ENCODE measurements at places on chromosomes 16 and 17.

DNA sequence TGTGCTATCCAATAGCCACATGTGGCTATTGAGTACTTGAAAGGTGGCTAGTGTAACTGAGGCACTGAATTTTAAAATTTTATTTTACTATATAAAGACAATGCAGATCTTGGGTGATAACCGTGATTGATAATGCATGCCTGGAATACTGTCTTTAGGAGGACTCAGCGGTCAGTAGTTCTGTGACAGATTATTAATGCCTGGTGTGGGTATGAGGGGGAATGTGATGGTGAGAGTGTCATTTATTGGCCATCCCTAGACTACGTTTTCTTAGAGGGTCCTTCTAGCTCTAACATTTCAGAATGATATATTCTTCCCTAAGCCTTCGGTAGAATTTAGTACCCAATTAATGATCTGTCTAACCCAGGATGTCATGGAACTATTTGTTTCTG is 157.6 kb downstream of the CPPED1 start:
- DNase-seq = no peak

DNA sequence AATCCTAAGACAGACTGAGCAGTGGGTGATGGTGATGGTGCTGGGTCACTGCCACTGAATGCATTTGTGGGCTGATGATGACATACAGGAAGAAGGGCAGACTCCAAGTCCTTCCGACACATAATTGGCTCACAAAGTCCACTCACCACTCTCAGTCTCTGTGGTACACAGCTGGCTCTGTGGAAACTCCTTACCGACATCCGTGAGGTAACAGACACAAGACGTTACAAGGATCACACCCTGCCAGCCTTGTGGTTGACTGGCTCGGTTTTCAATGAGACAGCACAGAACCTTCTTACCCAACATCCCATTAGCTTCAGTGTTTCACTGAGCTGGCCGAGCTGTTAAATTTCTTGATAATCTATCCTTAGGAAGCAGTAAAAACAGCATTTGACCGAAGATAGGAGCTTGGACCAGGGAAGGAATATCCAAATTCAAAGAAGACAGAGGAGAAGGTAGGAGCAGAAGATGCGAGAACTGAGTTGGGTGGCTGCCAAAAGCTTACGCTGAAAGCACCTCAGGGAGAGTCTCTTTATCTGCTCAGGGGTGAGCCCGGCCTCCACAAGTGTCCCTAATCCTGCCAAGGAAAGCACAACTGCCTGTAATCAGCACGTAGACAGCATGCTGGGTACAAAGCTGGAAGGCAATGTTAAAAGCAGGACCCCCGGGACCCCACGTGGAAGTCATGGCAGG is 5.5 kb upstream of the MXRA7 start:
- no peak for DNase-seq

- DNase-seq = no peak
Observed at GRCh38 chr17:81018044-81018802, 16.7 kb upstream of the BAIAP2 start.

GRCh38 chr16:87145181-87146176 is 171.7 kb downstream of the C16orf95 start:
- DNase-seq = peak; percentile 90

GRCh38 chr17:64117981-64118979 is 11.7 kb downstream of the ERN1 start:
- no peak for DNase-seq

GRCh38 chr16:79843631-79844043 is 243.1 kb upstream of the MAF start:
- DNase-seq = no peak

GRCh38 chr16:28098171-28098958 is 34.9 kb upstream of the GSG1L start:
- no peak for DNase-seq

DNA sequence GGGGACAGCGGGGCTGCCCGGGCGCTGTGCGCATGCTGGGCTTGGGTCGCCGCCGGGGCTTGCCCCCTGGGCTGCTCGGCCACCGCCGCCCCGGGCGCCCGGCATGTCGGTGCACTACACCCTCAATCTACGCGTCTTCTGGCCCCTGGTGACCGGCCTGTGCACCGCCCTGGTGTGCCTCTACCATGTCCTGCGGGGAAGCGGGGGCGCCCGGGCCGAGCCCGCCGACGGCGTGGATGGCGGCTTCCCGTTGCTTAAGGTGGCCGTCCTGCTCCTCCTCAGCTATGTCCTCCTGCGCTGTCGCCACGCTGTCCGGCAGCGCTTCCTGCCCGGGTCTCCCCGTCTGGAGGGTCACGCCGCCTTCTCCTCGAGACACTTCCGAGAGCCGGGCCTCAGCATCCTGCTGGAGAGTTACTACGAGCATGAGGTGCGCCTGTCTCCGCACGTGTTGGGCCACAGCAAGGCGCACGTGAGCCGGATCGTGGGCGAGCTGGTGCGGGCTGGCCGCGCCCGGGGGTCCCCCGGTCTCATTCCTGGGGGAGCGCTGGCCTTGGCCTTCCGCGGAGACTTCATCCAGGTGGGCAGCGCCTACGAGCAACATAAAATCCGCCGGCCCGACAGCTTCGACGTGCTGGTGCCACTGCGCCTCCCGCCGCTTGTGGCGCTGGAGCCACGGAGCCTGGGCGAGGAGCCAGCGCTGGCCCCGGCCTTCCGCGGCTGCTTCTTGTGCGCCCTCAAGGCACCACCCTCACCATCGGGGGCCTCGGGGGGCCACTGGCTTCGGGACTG is 789 bp downstream of the ITPRIPL2 start:
- peak; percentile 64 for DNase-seq

GRCh38 chr17:16415031-16415924 is at the start of gene TRPV2:
TSS of gene TRPV2 (plus strand) at chr17:16415571. CDS start at chr17:16417669, 2,098 bp downstream.
- DNase-seq = no peak

- DNase-seq = no peak
Observed at GRCh38 chr17:42809250-42809649, 10.6 kb downstream of the CNTD1 start.

GRCh38 chr17:73622381-73622780 is 21.9 kb downstream of the SDK2 start:
- DNase-seq = no peak

- no peak for DNase-seq
Observed at GRCh38 chr17:49516180-49516579, 21.1 kb downstream of the NGFR start.

DNA sequence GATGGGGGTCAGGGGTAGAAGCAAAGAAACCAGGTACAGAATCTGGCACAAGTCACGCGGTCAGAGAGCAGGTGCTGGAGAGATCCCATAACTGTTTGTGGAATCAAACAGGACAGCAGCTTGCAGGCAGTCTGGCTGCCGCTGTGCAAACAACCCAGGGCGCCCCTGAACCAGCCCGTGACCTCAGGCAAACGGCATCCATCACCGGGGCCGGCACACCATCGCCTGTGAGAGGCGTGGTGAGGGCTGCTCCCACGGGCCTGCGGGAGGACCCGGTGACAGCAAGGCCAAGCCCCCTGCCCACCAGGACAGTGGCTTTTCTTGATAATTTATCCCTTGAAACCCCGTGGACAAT is 47.9 kb downstream of the CBFA2T3 start:
- DNase-seq = no peak

- DNase-seq = no peak
Observed at GRCh38 chr16:67210069-67210937, 11.4 kb downstream of the ELMO3 start.

DNA sequence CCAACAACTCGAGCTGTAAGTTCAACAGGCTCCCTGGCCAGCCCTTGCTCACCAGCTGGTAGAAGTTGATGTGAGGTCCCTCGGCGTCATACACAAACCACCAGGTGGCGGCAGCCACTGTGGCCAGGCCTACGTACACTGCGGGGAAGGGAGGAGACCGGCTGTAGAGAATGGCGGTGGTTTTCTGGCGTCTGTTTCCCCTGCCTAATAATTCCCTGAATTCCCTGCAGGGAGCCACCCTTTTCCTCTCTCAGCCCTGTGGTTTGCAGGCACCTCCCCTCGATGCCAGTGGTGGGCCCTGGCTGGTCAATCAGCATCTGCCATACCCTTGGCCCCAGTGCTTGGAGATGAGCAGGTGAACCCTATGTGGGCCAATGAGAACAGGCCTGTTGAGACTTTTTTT is 18.9 kb upstream of the P2RX1 start:
- no peak for DNase-seq

GRCh38 chr17:44558710-44559633 is 1.7 kb downstream of the FZD2 start:
- no peak for DNase-seq

DNA sequence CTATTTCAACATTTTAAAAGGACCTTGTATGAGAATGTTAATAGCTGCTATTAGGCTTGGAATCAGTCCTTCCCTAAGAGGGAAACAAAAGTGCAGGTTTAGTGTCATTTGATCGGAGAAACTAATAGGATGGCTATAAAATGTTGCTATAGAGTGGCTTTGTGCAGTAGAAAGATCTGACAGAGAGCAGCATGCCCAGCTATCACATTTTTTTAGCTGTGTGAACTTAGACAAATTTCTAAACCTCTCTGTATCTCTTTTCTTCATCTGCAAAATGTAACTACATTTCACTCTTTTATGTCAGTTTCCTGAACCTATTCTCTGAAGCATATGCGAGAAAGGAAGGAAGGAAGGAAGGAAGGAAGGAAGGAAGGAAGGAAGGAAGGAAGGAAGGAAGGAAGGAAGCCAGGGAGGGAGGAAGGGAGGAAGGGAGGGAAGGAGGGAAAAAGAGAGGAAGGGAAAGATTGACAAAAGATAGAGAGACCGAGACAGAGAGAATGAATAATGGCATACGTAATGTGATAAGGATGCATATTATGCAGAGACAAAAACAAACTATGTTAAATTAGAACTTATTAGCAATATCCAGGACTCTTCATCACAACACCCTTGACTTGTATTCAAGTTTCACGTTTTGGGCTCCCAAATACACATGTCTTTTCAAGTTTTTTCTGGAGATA is 52.6 kb upstream of the CDH8 start:
- DNase-seq = no peak

GRCh38 chr17:82615084-82616020 is 32.9 kb downstream of the WDR45B start:
- DNase-seq = no peak

DNA sequence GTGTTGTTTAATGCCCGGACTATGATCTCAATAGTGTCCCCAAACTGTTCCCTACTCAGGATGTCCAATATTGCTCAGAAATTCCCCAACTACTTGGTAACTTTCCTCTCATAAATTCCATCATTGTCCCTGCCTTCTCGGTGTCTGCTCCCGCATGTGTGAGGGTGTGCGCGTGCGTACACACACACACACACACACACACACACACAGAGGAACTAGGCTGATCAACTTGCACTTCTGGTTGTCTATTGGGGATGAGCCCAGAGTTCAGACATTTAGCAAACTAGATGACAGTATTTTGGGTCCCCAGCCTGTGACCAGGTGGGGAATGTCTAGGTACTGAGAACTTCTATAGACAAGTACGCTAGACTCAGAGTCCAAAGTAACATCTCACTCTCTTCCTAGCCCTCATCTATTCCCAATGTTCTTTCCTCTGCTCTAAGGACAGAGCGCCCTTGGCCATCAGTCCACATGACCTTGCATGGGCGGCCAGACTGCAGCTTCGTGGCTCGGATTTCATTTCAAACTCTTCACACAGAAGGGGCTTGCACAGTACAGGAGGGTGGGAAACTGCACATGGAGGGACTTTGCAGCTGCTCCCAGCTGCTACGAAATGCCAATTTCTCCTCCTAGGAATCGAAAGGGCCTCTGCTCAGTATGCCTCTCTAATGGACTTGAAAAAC is 5.3 kb downstream of the HS3ST3A1 start:
- no peak for DNase-seq

GRCh38 chr16:60820361-60820760 is 1215.9 kb downstream of the CDH8 start:
- no peak for DNase-seq

GRCh38 chr17:45584092-45585036 is 93.8 kb upstream of the PLEKHM1 start:
- peak; percentile 77 for DNase-seq

DNA sequence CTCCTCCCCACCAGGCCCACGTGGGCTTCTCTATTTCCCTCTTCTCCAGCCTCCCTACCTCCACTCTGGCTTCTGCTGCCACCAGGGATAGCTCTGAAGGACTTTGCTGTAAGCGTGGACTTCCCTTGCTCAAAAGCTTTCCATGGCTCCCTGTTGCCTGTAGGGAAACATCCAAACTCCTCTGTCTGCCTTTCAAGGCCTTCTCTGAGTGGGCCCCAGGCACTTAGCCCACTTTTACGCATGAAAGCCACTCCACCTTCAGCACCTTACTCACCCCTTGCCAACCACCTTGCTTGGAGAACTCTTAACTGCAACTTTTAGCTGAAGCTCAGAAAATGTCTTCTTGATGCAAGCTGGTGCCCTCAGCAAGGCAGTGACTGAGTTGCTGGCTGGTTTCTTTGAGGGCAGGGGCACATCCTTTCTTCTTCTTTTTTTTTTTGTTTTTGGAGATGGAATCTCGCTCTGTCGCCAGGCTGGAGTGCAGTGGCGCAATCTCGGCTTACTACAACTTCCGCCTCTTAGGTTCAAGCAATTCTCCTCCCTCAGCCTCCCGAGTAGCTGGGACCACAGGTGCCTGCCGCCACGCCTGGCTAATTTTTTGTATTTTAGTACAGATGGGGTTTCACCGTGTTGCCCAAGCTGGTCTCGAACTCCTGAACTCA is 52.0 kb upstream of the DLX4 start:
- DNase-seq = no peak

GRCh38 chr17:79951361-79952264 is 84.1 kb downstream of the TBC1D16 start:
- DNase-seq = peak; percentile 52

DNA sequence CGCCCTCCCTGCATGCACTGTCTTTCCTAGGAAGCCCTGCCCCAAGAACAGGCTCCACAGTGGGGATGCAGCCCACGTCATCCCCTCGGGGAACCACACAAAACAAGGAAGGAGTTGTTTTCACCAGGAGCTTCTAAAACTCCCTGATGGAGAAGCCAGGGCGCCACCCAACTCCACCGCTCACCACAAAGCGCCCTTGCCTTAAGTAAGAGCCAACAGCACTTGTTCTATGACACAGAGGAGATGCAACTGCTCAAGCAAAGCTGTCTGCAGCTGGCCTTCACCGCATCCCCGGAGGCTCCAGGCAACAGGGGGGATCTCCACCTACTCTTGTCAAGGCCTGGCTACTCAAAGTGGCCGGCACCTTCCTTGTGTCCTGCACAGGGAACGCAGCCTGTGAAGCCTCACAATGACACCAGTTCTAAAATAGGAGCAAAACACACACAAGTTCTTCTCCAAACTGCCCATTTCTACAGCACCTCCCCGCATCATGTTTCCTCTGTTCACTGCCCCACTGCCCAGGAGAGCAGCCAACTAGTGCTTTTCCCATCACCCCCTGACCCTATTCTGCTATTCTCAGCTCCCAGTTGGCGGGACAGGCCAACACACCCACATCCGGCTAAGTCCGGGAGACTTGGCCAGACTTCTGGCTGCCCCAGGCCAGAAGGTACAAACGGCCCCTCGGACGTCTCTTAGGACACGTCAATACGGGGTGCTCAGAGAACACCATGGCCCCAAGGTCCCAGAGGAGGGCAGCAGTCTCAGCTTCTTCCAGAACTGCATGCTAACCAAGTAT is 24.2 kb downstream of the MPG start:
- DNase-seq = no peak

DNA sequence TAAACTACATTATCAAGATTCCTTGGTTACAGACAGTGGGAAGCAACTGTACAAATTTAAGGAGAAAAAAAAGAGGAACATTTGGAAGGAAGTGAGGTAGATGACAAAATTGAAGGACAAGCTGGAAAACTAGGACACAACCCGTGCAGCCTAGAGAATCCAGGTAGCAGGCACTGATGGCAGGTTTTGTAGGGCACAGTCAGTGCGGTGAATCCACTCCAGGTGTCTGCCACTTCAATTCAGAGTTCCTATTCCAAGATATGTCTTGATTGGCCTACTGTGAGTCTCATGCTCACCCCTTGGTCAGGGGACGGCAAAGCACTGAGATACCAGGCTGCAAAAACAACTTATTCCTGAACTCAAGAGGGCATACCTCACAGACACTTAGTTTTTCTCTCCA is 37.8 kb downstream of the TNRC6C start:
- DNase-seq = no peak
